ENCODE measurements at places on chromosomes 11 and 22. TPM values are rescaled to one million over a fixed set of nuclear protein-coding genes. Genes with fewer than 3 reads are reported as not detected.

The VSIG10L2 gene
- total RNA-seq: not detected

The C11orf42 gene
- not detected for total RNA-seq

The RSF1 gene
- 13.4 TPM for total RNA-seq

The CCDC73 gene
- total RNA-seq: not detected

The JHY gene
- total RNA-seq: 3.1 TPM

The FGF19 gene
- 0.09 TPM for total RNA-seq

The IGLL5 gene
- not detected for total RNA-seq

The CTSW gene
- 0.07 TPM for total RNA-seq

The HYLS1 gene
- total RNA-seq: 13.0 TPM

The CPT1B gene
- 9.4 TPM for total RNA-seq
